Suppressor macrophage (primary cell): ENCODE measurements at places on chromosomes 5 and 9.

DNA sequence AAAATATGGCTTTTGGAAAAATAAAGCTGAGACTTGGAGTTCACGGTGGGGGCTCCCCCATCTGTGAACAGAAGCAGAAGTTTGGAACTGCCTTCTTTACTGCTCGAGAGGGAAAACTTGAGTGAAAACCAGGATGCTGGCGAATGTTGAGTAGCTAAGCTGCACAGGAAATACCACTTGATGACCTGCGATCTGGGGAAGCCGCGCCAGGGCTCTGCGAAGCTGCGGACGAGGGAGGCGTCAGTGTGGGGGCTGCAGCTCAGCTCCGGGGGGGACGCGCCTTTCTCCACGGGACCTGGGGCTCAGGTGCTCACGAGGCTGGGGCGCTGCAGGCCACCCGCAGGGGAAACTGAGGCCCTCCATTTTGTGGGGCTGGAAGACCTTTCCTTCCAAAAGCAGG is 62.3 kb downstream of the TENT4A start:
- no peak for DNase-seq

- DNase-seq: no peak
These were observed 187.3 kb downstream of the NR3C1 start for GRCh38 chr5:143216211-143216610.

DNA sequence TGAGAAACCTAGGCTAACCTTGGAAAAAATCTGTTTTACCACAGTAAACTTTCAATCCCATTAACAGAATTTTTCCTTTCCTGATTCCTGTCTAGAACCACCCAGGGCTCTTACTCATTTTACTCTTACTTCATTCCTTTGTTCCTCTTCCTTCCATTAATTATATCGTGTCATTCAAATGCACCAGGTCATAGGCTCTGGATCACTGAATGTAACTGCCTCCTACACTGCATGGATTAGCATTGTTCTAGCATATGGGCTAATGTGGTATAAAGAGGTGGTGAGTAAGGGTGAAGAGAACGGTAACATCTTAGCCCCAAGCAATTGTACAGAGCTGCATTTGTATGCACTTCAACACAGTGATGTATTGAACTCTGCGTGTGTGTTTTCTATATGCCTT is 49.5 kb upstream of the SPINK5 start:
- DNase-seq: no peak

DNA sequence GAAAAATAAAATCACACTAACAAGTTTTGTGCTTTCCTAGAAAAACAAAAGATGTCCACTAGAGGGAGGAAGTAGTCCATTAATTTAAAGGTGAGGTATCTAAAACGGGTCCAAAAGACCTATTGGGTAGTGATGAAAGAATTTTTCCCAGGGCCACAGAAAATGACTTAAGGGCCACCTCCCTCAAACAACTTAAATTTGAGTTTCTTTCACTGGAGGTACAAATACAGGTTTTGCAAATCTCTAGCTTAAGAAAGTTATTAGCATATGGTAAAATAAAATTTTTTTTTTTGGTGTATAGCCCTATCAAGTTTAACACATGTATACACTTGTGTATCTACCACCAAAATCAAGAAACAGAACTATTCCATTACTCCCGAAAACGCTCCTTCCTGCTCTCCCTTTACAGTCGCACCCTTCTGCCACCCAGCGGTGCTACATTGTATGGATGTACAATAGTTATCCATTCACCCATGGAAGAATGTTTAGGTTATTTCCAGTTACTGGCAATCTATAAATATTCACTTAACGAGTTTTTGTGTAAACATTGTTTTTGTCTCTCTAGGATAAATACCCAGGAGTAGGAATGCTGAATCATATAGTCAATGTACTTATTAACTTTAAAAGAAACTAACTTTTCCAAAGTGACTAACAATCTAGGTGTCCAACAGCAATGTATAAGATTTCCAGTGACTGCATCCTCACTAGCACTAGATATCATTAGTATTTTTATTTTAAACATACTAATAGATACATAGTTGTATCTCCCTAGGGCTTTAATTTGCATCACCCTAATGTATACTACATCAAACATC is 21.9 kb downstream of the DEPDC1B start:
- DNase-seq: no peak

- DNase-seq: no peak
These were observed 12.6 kb downstream of the DIRAS2 start for GRCh38 chr9:90629991-90630390.

DNA sequence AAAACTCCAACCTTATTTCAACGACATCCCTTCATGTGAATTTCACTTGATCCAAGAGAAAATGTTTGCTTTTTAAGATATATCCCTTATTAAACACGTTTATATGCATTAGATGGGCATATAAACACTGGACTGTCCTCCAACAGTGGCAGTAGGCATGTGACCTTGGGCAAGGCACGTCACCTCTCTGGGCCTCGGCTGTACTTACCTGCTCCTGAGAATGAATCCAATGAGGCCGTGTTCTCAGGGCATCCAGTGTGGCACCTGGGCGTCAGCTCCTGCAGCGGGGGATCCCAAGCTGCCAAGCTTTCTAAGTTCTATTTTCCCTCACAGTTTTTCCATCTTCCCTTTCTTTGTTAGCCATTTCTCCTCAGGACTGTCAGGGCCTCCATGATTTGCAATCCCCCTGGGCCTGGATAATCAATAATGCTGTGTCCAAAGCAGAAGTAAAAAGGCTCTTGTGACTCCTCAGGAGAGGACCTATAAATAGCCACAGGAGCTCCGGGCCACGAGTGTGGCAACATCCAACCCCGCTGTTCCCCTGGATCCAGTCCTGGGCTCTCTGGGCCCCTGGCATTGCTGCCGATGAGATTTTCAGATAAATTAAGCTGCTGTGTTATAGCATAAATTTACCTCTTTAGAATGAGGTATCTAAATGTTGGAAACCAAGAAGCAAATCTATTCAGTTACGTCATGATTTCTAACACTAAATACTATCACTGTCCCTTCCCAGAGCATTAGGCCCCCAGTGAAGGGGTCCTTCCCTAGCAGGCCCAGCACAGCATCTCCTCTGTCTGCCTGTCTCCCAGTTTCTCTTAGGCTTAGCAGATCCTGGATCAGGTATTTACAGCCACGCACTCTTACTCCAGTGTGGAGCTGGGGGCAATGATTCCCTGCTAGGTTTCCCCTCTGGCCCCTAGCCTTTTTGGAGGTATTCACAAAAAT is 76.8 kb downstream of the PTPN3 start:
- no peak for DNase-seq

- no peak for DNase-seq
These were observed 55.3 kb upstream of the CLINT1 start for GRCh38 chr5:157914151-157914788.

DNA sequence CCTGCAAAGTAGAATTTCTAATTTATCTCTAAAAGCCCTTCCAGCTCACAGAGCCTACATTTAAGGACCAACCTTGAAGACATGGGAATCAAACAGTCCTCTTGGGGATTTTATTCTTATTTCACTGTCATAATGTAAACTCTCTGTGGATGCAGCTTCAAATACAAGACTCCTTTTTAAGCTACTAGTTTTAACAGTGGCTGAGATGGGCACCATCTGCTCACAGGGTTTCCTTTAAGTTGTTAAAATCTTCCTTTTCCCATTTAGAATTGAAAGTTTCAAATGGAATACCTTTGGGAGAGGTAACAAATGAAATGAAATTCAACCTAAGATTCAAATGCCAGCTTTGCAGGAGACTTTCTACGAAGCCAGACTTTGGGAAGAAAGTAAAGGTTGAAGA is 243.7 kb downstream of the GLIS3 start:
- no peak for DNase-seq

DNA sequence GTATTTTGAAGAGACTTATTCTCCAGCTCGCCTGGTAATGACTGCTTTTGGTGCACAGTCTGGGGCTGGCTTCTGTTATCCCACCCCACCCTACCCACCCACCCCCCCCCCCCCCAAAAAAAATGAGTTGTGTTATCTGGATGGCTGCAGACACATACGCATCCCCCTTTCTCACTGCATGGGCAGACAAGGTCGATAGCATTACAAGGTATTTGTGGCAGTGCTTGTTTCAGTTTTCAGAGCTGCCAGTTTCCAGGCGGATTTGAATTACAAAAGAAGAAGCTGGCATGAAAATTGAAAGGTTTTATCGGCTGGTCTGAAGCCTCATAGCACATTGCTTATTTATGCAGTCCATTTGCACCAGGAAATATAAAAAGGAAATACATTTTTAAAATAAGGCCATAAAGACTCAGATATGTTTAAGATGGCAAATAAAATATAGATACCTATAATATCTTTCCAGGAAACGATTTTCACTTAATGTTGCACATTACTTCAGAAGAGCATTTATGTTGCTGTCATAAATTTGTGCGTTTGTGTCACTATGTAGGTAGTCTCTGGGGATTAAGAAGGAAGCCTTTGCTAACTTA is 85.1 kb upstream of the GRHPR start:
- no peak for DNase-seq

DNA sequence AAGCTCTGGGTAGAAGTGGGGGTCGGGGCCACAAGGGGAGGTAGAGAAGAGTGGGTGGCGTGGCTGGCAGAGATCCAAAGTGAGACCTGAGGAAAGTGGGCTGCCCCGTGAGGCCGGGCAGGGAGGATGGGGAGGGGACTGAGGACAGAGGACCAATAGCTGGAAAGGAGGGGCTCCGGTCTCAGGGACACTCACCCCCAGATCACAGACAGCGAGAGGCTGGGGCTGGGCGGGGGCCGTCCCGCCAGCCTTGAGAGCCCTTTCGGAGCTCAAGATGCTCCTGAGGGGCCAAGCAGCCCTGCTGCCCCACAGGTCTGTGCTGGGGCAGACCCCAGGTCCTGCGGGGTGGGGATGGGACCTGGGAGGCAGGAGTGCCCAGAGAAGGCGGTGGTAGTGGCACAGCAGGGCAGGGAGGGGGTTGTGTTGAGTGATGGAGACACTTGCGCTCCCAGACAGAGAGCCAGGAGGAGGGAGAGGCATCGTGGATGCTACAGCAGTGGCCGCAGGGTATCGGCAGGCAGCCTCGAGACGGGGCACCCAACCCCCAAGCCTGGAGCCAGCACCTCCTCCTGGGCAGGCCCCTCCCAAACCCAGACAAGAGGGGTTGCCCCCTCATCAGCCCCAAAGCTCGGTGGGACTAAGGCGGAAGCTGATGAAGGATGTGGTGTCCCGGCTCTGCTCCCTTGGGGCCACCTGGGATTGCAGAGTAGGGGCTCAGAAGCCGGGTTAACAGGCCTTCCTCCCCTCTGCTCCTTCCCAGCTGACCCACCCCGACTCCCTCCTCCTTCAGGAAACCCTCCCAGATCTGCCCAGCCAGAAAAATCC is 3.4 kb downstream of the SARDH start:
- DNase-seq: no peak

- peak; percentile 93 for DNase-seq
These were observed at the start of gene TOR4A for GRCh38 chr9:137277329-137278041. TOR4A (plus strand) TSS chr9:137277726; CDS start chr9:137278690, 964 bp downstream.

DNA sequence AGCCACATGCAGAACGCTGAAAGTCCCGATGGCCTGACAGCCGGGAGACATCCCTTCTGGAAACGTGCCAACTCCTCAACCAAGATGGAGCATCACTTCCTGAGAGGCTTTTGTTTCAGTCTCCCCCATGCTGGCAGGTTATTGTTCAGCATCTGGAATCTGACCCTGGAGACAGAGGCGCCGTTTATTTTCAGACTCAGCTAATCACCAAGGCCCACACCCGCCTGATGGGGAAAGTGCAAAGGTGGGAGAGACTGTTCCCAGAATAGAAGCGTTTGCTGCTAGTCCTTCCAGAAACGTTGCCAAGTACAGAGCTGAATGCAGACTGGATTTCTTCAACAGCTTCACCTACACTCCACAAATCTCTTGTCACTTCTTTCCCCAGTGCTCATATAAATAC is 41.8 kb upstream of the S1PR3 start:
- peak; percentile 27 for DNase-seq

GRCh38 chr5:176822041-176822792 is 11.9 kb downstream of the UNC5A start:
- no peak for DNase-seq

GRCh38 chr9:112831281-112831851 is 59.3 kb downstream of the SLC46A2 start:
- DNase-seq: peak; percentile 66

DNA sequence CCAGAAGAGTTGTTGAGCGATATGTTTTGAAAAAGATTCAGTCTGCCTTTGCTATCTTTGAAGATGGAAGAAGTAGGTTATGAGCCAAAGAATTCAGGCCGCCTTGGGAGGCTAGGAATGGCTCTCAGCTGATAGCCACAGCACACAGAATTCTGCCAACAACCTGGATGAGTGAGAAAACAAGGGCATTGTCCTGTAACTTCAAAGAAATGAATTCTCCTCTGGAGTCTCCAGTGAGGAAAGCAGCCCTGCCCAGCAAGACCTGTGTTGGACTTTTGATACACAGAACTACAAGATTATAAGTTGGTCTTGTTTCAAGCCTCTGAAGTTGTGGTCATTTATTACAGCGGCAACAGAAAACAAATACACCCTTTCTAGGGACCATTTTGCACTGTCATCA is 509.9 kb upstream of the ZNF608 start:
- no peak for DNase-seq

GRCh38 chr5:110625376-110625999 is 101.0 kb downstream of the TMEM232 start:
- DNase-seq: peak; percentile 65

DNA sequence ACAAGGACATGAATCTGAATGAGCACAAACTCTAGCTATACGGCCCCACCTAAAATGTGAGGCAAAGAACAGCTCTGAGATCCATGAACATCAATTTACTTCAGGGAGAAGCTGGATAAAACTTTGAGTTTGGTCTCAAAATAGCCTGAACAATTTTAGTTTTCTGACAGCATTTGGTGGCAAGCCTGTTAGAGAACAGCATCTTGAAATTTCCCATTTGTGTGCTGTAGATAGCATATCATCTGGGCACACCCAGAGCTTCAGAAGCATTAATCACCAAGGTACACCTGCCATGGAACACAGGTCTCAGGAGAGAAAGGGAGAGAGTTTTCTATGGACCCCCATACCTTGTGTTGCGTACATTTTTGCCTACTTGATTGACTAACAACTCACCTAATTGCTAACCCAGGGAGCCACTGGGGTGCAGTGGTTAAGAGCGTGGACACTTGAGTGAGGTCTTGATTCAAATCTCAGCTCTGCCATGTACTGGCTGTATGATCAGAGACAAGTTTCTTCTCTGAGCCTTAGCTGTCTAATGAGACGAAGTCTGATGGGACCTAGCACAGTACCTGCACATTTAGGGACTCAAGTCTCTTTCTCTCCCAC is 264.9 kb downstream of the PIK3R1 start:
- no peak for DNase-seq

- DNase-seq: no peak
These were observed 236.0 kb upstream of the IRX1 start for GRCh38 chr5:3359642-3360041.

DNA sequence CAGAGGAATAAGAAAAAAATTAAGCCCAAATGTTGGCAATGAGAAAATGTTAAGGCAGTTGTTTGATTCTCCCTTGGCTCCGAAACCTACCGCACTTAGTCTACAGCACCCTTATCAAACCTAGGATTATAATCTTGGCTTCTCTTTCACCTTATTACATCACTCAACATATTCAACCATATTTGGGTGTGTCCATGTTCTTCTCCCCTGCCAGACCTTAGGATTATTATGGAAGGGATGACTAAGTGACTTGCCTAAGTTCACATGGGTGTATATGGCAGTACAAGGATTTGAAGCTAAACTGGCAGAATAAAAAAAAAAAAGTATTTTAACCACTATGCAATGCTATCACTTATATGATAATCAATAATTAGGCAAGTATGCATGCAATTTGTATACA is 76.4 kb downstream of the PLK2 start:
- no peak for DNase-seq
